ENCODE measurements at places on chromosomes 11 and 22.

DNA sequence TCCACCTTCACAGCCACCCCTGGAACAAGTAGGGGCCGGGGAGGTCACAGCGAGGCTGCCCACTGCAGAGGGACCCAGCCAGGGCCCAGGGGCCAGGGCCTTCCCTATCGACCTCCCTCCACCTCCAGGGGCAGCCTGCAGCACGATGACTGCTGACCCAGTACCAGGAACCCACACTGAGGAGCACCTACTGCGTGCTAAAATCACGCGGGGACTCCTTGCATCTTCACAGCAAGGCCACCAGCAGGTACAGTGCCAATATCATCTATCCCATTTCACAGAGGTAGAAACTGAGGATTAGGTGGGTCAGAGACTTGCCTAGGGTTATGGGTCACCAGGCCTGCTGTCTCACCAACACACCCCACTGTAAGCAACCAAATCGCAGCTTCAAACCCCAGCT lies 14.6 kb downstream of the MACROD1 start:
- no peak for DNase-seq

- no peak for DNase-seq
These were observed 16.8 kb downstream of the PPIL2 start for GRCh38 chr22:21682385-21683175.

GRCh38 chr11:66126808-66127555 lies 56.9 kb downstream of the PACS1 start:
- no peak for DNase-seq

GRCh38 chr11:34331736-34332135 lies 26.1 kb downstream of the ABTB2 start:
- DNase-seq, result no peak

- DNase-seq, result no peak
These were observed 131.2 kb downstream of the BUD13 start for GRCh38 chr11:116641561-116642045.

DNA sequence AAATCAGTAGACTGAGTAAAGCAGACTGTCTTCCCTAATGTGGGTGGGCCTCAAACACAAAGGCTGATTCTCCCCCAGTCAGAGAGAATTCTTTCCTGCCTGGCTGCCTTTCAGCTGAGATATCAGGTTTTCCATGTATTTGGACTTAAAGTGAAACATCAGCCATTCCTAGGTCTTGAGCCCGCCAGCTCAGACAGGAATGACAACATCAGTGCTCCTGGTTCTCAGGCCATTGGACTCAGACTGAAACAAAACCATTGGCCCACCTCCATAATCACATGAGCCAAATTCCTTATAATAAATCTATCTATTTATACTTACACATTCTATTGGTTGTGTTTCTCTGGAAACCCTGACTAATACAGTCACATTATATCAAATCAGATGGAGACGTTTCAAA lies 56.7 kb upstream of the CLPB start:
- DNase-seq, result no peak

DNA sequence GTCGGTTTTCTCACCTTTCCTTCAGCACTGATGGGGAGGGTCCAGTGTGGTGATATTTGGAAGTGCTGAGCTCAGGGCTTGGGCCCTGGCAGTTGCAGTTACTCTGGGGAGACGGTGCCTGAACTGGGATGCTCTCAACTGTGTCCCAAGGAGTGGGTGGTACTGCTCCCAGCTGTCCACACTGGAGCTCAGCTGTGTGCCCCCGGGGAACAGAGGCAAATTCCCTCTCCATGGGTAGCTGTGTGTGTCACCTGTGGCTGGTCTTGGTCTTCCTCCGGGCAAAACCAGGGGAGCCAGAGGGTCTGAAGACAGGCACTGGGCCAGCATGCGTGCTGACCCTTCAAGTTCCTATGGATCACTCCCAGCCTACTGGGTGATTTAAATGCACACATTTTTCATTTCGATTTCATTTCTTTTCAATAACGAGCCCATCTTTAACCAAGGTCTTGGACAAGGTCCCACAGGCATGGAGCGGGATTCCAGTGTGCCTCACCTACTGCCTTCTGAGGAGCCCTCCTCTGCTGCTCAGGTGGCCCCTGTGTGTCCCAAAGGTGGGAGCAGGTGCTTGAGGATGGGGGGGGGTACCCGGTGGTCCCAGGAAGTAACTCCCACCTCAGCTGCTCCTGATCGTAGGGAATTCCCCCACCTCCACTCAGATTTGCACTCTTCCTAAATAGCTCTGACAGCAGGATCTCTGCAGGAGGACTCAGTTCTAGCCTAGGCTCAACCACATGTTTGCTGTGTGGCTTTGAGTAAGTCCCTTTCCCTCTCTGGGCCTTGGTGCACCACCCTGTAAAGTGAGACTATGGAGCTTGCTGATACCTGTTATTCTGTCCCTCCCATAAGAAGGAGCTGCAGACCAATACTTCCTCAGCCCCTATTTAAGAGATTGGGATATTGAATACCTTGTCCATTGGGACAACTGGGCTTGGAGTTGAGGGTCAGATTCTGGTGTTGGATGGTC lies 16.8 kb downstream of the PRDM11 start:
- no peak for DNase-seq

DNA sequence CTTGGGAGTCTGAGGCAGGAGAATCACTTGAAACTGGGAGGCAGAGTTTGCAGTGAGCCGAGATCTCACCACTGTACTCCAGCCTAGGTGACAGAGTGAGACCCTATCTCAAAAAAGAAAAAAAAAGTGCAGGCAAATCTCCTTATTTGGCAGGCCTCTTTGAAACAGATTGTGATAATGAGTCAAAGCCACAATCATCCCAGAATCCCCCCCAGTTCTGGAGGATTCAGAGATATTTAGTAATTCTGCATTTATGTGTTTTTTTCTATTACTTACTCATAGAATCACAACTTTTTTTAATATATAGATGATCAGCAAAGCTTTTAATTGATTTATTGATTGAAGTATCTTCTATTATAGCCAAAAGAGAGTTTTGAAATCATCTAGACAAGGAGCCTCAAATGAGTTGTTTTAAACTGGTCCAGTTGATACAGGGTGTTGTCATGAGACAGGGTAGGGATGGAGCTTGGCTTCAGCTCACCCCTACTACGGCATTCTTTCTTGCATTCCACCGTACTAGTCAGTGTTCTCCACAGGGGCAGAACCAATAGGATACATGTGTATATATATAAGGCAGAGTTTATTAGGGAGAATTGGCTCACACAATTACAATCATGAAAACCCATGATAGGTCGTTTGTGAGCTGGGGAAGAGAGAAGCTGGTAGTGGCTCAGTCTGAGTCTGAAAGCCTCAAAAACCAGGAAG lies 39.3 kb upstream of the SORL1 start:
- DNase-seq, result no peak

DNA sequence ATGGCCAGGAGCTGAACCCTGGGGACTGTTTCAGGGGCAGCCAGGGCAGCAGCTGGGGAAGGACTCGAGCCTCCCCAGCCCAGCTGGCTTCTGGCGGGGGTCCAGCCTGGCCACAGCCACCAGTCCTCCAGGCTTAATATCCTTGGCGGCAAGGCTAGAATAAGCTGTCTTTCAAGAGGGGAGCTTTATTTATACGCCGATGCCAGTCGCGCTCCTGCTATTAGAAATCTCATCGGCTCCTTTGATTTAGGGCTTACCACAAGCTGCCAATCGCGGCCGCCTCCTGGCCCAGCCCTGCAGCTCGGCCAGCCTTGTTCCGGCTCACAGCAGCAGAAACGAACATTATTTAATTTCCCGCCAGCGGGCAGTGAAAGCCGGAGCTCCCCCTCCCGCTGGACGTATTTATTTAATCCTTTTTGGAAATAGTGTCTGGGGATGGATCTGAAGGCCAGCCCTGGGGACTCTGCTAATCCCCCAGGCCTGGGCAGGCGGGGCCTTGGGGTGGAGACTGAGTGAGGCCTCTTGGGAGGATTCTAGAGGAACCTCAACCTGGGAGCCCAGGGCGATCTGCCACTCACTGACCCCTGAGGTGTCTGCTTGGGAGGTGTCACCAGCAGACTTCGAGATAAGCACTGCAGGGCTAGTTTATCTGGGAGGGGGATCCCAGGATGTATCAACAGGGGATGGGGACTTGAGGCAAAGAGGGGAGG lies 363.1 kb downstream of the MN1 start:
- no peak for DNase-seq

GRCh38 chr22:20533879-20534265 lies 26.5 kb downstream of the MED15 start:
- no peak for DNase-seq
